ENCODE measurements at places on chromosomes 1 and 21. TPM values are rescaled to one million over a fixed set of nuclear protein-coding genes. Genes with fewer than 3 reads are reported as not detected.
A peak's percentile ranks its signal among the peaks of the same experiment; 100 is the strongest.

KRTAP12-3 gene
- not detected for total RNA-seq

TNFRSF1B gene
- 35.1 TPM for total RNA-seq

FAM110D gene
- 3.4 TPM for total RNA-seq

- DNase-seq = no peak
- peaks cover 16% of the 10 kb centered on the region for H3K4me1 ChIP-seq
- H3K4me3 ChIP-seq = no peak overlapping the region
- H3K27ac ChIP-seq = peak overlapping the region; percentile 84
- no peaks in the 10 kb centered on the region for H3K27me3 ChIP-seq
Observed at GRCh38 chr1:156480411-156481192, 20.0 kb downstream of the MEF2D start.

DNA sequence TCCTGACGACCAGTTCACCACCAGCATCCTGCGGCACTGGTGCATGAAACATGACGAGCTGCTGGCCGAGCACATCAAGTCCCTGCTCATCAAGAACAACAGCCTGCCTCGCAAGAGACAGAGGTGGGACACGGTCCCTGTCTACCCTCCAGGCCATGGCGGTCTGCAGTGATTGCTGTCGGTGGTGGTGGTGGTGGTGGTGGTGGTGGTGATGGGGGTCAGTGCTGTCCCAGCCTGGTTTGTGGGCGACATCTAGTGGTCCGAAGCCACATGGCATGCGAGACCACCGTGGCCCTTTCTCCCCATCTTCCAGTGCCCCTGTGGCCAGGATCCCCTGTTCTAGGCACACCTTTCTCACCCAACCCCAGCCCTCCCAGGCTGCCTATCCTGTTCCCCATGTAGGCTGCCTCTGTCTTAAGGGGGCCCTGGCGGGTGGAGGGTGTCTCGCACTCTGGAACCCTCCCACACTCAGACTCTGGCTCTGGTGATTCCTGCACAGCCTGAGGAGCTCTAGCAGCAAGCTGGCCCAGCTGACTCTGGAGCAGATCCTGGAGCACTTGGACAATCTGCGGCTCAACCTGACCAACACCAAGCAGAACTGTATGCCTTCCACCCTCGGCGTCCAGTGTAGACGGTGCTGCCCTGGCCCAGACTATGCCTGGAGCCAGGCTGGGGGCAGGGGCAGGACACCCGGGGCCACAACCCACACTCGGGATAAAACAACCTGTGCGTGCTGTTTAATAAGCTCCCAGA lies 3.2 kb upstream of the SLC27A3 start:
- peaks cover 25% of the 10 kb centered on the region for H3K4me1 ChIP-seq
- no peak for DNase-seq
- no peaks in the 10 kb centered on the region for H3K27me3 ChIP-seq
- H3K36me3 ChIP-seq = no peaks in the 10 kb centered on the region

DNA sequence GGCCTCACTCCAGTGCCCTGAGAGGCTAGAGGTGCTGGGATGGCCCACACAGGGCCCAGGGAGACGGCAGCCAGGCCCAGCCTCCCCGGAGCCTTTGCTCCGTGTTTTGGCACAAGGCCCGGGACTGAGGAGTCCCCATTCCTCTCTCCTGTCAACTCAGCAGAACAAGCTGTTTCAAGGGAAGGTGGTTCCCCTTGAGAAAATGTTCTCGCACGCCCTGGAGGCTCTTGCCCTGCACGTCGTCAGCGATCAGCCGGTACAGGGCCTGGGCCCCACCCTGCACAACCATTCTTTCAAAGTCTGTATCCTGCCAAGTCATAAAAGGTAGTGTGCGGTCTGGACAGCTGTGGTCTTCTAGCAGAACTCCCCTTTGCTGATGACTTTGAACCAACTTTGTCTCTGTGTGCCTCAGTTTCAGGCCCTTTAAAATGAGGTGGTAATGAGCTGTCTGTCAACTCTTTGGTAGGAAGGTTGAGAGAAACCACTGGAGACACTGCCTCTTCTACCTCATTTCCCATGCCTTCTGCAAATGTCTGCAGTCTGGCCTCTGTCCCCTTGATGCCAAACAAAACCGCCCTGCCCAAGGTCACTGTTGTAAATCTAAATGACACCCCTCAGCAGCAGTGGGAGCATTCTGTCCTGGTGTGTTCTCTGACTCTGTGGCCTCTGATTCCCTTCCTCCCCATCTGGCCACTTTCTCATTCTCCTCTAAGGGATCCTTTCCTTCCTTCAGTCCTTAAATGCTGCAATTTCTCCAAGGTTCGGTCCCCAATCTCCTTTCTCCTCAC lies 138.6 kb upstream of the JUN start:
- no peaks in the 10 kb centered on the region for H3K27me3 ChIP-seq
- DNase-seq = peak; percentile 37
- no peaks in the 10 kb centered on the region for H3K4me1 ChIP-seq
- H3K27ac ChIP-seq = no peak overlapping the region
- no peaks in the 10 kb centered on the region for H3K36me3 ChIP-seq

- no peaks in the 10 kb centered on the region for H3K4me1 ChIP-seq
- peak overlapping the region; percentile 41 for H3K4me3 ChIP-seq
- no peak overlapping the region for H3K27ac ChIP-seq
- H3K27me3 ChIP-seq = no peaks in the 10 kb centered on the region
- DNase-seq = peak; percentile 42
Observed at GRCh38 chr1:216221260-216221700, 202.0 kb downstream of the USH2A start.

DNA sequence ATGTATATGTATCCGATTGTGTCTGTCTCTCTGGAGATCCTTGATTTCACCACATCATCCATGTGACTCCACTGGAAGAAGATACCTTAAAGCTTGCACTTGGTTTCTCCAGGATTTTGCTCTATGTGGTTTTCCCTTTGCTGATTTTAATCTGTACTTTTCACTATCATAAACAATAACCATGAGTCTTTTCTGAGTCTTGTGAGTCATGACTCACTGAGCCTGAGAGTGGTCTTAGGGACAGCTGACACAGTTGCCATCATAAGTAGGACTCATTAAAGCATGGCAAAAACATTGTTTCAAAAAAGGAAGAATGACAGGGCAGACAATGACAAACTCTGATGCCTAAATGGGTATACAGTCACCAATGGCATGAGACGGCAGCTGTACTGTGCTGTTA lies 226.2 kb downstream of the AKT3 start:
- no peak overlapping the region for H3K4me3 ChIP-seq
- no peak overlapping the region for H3K27ac ChIP-seq
- no peaks in the 10 kb centered on the region for H3K4me1 ChIP-seq
- no peak for DNase-seq

GRCh38 chr1:218377143-218377660 lies 32.1 kb downstream of the TGFB2 start:
- H3K27me3 ChIP-seq = no peaks in the 10 kb centered on the region
- H3K4me3 ChIP-seq = no peak overlapping the region
- H3K27ac ChIP-seq = no peak overlapping the region
- no peaks in the 10 kb centered on the region for H3K36me3 ChIP-seq
- H3K4me1 ChIP-seq = peaks cover 8% of the 10 kb centered on the region

GRCh38 chr1:12457771-12458170 lies 160.2 kb downstream of the DHRS3 start:
- no peak overlapping the region for H3K4me3 ChIP-seq
- H3K4me1 ChIP-seq = peaks cover 14% of the 10 kb centered on the region

DNA sequence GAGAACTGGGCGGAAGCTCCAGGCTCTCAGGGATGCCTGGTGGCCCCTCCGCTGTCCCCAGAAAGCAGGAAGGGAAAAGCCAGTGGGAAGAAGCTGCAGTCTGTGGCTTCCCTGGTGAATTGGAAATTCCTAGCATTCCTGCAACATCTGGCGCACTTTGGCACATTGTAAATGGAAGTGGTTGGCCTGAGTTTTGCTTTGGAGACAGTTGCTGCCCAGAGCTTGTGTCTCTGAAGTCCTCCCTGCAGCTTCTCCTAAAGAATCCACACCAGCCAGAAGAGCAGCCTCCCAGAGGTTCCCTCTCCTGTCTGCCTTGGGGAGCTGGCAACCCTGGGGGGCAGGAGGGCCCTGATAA lies 48.2 kb downstream of the ARHGEF10L start:
- peak overlapping the region; percentile 94 for H3K27ac ChIP-seq
- no peak overlapping the region for H3K4me3 ChIP-seq
- peak; percentile 69 for DNase-seq
- no peaks in the 10 kb centered on the region for H3K4me1 ChIP-seq
- no peaks in the 10 kb centered on the region for H3K36me3 ChIP-seq
- H3K27me3 ChIP-seq = no peaks in the 10 kb centered on the region

GRCh38 chr1:42973286-42973685 lies 14.6 kb upstream of the SLC2A1 start:
- no peak for DNase-seq
- no peak overlapping the region for H3K27ac ChIP-seq
- no peaks in the 10 kb centered on the region for H3K36me3 ChIP-seq
- no peaks in the 10 kb centered on the region for H3K27me3 ChIP-seq
- no peak overlapping the region for H3K4me3 ChIP-seq

GRCh38 chr1:35847935-35848565 lies 35.0 kb upstream of the AGO1 start:
- H3K27me3 ChIP-seq = no peaks in the 10 kb centered on the region
- H3K4me1 ChIP-seq = peaks cover 4% of the 10 kb centered on the region
- peaks cover 3% of the 10 kb centered on the region for H3K36me3 ChIP-seq
- H3K4me3 ChIP-seq = no peak overlapping the region

- H3K36me3 ChIP-seq = no peaks in the 10 kb centered on the region
- H3K27ac ChIP-seq = no peak overlapping the region
- no peak for DNase-seq
- no peaks in the 10 kb centered on the region for H3K27me3 ChIP-seq
Observed at GRCh38 chr1:222373831-222374602, 173.9 kb downstream of the HHIPL2 start.

DNA sequence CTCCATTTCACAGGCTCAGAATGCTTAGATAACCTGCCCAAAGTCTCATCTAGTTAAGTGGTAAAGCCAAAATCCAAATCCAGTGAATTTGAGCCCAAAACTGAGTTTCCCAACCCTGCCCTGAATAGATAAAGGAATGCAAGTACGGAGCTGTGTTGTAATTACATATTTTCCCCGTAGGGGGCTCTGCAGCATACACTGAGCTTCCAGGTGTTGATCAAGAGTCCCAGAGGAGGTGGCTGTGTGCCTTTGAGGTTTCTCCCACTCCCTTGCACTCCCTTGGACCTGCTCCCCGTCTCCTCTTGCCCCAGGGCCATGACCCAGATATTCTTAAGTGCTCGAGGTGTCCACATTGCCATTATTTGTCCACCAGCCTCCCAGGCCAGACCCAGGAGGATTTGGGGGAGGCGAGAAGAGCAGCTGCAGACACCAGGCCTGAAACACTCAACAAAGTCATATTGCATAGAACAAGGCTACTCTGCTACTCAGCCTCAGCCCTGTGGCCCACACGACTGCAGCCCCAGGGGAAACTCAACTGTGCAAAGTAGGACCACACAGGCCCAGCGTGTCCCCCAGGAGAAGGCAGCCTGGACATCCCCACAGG lies 18.4 kb upstream of the LY9 start:
- DNase-seq = no peak
- H3K4me1 ChIP-seq = no peaks in the 10 kb centered on the region
- no peaks in the 10 kb centered on the region for H3K36me3 ChIP-seq
- no peaks in the 10 kb centered on the region for H3K27me3 ChIP-seq
- H3K27ac ChIP-seq = no peak overlapping the region
- no peak overlapping the region for H3K4me3 ChIP-seq

DNA sequence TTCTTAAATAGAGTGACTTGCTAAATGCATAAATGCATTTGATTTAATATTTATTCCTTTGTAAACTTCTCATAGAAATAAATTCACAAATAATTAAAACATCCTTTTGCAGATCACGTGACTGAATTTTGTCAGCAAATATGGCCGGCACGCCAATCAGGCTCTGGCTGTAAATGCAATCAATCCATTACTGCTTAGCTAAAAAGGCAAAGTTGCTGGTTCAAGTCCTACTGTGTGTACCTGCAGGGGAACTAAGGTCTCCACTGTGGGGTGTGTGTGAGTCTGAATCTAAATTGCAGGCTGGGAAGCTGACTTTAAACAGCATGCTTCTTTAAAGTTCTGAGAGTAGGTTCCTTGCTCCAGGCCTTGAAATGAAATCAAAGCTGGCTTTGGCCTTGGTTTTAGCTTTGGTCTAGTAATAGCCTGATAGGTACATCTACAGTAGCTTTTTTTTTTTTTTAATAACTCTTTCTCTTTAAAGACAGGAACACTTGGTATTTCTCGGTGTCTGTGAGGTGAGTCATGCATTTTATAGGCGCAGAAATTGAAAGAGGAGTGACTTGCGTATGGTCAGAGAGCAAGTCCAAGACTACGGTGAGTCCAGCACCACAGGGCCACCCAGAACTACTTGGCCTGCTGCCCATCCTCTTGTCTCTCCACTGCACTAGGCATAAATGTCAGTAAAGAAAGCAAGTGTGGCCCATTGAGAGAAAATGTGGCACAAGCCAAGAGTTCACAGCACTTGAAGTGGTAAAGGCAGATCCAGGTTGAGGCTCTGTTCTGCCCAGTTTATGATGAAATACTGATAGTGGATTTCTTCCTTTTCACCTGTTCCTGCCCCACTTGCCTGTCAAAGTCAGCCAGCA lies 36.2 kb upstream of the LYST start:
- H3K27me3 ChIP-seq = no peaks in the 10 kb centered on the region
- H3K27ac ChIP-seq = peak overlapping the region; percentile 26
- no peaks in the 10 kb centered on the region for H3K4me1 ChIP-seq
- no peak for DNase-seq
- no peak overlapping the region for H3K4me3 ChIP-seq
- H3K36me3 ChIP-seq = no peaks in the 10 kb centered on the region

DNA sequence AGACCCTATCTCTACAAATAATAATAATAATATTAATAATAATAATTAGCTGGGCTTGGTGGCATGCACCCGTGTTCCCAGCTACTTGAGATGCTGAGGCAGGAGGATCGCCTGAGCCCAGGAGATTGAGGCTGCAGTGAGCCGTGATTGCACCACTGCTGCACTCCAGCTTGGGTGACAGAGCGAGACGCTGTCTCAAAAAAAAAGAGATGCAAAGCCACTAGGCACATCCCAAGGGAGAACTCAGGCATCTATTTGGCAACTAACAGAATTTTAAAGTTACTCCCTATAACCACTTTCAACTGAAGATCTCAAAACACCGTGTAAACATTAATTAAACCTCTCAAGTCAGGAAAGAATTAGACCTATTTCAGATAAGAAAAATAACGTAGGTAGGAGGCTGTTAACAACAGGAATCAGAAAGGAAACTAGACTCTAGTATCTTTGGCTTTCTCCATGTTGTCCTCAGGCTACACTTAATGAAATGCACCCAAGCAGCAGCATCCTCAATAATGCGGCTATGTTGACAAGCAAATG lies 3.7 kb downstream of the RNF19B start:
- peaks cover 13% of the 10 kb centered on the region for H3K4me1 ChIP-seq
- no peaks in the 10 kb centered on the region for H3K36me3 ChIP-seq
- H3K27me3 ChIP-seq = no peaks in the 10 kb centered on the region
- DNase-seq = no peak
- no peak overlapping the region for H3K4me3 ChIP-seq

DNA sequence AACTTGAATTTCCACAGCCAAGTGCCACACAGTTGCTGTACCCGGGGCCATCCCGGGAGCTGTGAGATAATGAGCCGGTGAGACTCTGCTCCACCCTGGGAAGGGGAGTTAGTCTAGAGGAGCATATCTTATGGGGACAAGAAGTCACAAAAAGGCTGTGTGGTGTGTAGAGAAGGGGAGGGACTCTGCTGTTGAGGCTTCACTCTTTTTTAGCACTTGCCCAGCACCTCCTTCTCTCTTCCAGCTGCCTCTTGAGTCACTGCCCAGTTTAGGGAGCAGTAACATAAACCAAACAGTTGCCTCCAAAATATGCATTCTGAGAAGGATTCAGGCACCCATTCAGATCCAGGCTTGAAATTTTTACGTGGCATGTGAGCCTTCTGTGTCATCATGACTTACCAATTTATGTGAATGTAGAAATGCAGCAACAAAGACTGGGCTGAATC lies 744 bp upstream of the WDR26 start:
- H3K4me1 ChIP-seq = peaks cover 12% of the 10 kb centered on the region
- H3K27me3 ChIP-seq = no peaks in the 10 kb centered on the region
- no peak for DNase-seq
- H3K4me3 ChIP-seq = peak overlapping the region; percentile 83
